ENCODE measurements at places on chromosomes 12 and 14. TPM values are rescaled to one million over a fixed set of nuclear protein-coding genes. Genes with fewer than 3 reads are reported as not detected.

DNA sequence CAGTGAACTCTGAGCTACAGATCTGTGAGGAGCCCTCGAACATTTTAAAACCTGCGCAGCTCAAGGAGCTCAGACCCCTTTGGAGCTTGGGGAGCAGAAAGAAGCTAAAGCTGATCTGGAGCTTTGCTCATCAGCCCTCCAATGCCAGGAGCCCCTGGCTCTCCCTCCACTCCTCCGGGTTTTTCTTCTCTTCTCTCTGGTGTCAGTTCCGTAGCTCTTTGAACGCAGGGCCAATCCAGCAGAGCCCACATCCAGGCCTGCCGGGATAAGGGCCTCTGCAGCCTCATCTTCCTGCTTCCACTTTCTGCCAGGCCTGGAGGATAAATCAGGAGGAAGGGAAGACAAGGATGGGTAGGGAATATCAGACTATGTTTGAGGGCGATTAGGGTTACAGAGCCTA lies 6.0 kb downstream of the HOXC4 start:
- no peak for DNase-seq

DNA sequence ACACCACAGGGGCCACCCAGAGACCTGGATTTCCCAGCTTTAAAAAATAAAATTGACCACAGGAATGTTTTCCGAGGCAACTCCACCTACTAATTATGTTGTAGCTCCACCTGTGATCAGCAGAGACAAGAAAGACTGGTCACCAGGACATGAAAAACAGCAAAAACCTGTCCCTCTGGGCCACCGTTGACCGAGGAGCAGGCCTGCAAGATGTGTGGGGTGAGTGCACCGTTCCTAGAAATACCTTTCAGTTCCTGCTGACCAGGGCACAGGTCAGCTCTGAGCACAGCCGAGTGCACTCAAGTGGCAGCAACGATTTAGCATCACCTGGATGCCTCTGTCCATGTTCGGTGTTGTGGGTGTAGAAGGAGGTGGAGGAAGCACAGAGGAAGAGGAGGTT lies 16.9 kb downstream of the FZD10 start:
- no peak for DNase-seq

DNA sequence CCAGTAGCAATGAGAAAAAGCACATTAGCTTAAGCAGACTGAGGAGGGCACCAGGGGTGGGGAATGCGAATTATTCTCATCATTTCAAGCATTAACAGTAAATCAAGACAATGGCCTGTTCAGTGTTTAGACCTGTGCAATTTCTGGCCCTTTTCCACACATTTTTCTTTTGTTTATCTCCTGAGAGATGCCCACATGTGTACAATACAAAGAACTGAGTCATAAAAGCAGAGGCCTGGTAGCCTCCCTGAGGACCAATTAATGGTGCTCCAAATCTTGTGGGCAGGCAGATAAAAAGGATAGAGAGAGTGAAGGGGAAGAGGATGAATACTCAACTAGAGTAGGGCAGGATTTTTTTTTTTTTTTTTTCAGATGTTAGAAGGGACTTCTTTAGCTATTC lies 480.8 kb downstream of the RERGL start:
- no peak for DNase-seq

DNA sequence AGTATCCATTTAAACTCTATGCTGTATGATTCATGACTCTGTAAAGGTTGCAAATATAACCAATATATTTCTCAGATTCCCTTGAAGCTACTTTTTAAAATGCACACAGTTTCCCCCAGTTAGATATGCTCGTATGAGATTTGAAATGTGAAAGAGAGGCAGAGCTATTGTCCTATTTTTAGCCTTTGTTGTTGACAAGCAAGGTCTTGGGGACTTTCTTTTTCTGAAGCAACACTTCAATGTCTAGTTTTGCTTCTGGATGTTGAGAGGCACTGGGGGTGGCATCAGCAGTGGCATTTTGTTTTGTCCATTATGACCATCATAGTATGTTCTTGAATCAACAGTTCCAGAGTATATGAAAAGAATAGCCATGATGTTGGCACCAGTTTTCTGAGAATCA lies 63.4 kb downstream of the ASCL1 start:
- no peak for DNase-seq

The RABGGTA gene
- total RNA-seq = 21.2 TPM

The SMCO2 gene
- total RNA-seq = not detected

The SRRM4 gene
- not detected for total RNA-seq

- DNase-seq = no peak
Observed at GRCh38 chr12:57875753-57876547, 29.4 kb upstream of the CTDSP2 start.

DNA sequence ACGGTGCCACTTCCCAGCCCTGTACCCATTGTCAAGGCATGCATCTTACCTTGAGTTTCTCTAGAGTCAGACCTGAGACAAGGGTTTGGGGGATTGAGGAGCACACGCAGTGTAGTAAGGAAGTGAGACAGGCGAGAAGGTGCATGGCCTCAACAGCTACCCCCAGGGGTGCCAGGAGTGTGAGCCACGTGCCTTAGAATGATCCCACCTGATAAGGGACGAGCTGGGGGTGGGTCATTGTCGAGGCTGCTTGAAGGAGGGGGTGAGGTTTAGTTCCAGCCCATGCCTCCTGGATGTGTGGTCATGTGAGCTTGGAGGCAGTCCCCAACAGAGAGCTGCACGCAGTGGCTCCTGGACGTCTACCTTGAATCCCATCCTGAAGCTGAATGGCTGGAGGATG lies 320.5 kb downstream of the VRK1 start:
- DNase-seq = no peak

- peak; percentile 34 for DNase-seq
Observed at GRCh38 chr14:32438517-32438916, 109.4 kb downstream of the AKAP6 start.

The LRCOL1 gene
- total RNA-seq = not detected

- DNase-seq = no peak
Observed at GRCh38 chr12:118064608-118065007, 3.6 kb upstream of the WSB2 start.

- no peak for DNase-seq
Observed at GRCh38 chr12:20716037-20716436, 20.9 kb downstream of the SLCO1C1 start.

The RD3L gene
- not detected for total RNA-seq

DNA sequence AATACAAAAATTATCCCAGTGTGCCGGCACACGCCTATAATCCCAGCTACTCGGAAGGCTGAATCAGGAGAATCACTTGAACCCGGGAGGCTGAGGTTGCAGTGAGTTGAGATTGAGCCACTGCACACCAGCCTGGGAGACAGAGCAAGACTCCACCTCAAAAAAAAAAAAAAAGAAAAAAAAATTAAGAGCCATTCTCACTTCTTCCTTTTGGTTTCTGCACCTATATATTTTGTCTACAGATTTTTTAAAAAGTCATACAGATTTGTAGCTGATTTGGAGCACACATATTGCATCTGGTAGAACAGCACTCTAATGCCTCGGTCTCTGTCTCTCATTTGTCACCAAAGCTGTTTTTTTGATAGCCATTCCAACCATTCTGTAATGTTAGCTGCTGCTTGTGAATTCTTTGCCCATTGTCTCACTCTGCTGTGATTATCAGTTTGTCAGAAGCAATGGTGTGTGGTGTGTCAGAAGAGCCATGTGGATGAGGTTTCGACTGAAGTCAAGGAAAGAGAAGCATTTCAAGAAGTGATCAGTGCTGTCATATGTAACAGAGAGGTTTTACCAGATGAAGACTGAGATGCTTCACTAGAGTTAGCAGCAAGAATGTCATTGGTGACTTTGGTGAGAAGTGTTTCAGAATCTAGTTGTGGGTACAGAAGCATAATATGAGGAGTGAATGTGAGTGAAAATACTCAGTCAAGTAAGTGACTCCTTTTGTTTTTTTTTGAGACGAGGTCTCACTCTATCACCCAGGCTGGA lies 8.7 kb upstream of the KTN1 start:
- no peak for DNase-seq

The PZP gene
- total RNA-seq = not detected

The INSM2 gene
- not detected for total RNA-seq

The TRPV4 gene
- 0.25 TPM for total RNA-seq

DNA sequence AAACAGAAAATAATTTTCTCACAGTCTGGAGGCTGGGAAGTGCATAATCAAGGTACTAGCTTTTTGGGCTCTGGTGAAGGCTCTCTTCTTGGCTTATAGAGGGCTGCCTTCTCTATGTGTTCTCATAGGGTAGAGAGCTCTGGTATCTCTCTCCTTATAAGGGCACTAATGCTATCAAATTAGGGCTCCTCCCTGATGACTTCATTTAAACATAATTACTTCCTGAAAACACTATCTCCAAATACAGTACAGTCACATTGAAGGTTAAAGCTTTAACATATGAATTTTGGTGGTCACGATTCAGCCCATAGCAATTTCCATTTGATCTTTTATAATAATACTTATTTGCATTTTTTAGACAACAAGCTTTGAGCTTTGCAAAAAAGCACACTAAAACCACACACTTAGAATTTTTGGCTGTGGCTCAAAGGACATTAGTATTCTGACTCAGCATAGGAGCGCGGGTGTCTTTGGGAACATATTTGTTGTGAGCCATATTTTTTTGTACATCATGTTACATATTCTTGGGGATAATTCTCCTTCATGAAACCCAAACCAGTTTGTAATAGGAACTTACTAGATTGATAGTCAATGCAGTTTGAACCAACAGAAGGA lies 808.1 kb upstream of the FBXO33 start:
- DNase-seq = no peak

The OXA1L gene
- 50.9 TPM for total RNA-seq

GRCh38 chr14:92677955-92678354 lies 70.5 kb downstream of the LGMN start:
- no peak for DNase-seq

DNA sequence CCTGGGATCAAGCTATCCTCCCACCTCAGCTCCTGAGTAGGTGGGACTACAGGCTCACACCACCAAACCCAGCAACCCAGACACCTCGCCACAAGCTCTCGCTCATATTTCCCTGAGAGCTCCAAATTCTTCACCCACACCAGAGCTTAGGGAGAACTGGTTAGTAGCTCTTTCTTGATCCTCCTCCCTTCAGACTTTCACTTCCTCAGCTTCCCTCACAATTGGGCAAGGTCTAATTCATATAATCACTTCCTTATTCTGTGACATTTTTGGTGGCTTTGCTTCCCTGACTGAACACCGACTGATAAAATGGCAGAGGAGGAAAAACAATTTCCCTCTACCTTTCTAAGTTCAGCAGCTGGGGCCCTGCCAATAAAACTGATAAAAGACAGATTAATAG lies 88.5 kb downstream of the GXYLT1 start:
- DNase-seq = no peak

DNA sequence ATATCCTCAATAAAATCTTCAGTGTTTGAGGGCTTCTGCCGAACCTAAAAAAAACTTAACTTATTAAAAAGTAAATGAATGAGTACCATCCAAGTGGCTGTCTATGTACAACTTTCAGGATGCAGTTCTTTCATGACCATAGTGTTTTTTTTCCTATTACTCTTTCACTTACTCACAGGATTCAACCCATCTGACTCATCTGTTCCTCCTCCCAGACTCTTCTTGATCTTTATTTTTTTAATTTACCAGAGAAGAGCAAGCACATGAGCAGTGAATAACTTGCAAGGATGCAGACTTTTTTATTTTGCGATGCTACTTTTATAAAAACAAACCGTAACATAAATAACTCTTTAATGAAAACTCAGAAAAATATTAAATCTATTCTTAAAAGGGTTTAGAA lies 24.5 kb downstream of the RECQL start:
- DNase-seq = peak; percentile 37

DNA sequence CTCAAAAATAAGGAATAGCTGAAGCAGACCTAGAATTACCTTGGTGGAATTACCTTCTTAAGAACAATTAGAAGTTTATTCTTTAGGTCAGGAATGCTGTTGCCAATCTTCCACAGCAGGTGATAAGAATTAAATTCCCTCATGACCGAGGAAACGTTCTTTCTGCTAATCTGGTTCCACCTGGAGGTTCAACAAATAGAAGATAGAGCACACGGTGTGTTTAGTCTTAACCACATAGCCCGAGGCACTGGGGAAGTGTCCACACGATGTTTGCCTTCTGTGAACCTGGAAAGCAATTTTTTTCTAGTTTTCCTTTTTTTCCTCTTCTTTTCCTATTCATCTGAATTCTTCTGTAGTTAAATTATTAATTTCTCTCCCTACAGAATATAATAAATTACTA lies 906.9 kb downstream of the NRXN3 start:
- DNase-seq = no peak

GRCh38 chr14:56224691-56225681 lies 106.8 kb downstream of the PELI2 start:
- DNase-seq = no peak

- DNase-seq = peak; percentile 74
Observed at GRCh38 chr12:120583478-120584030, 2.4 kb upstream of the POP5 start.

- no peak for DNase-seq
Observed at GRCh38 chr12:94123127-94123526, 25.2 kb upstream of the PLXNC1 start.

The KRT6C gene
- not detected for total RNA-seq

DNA sequence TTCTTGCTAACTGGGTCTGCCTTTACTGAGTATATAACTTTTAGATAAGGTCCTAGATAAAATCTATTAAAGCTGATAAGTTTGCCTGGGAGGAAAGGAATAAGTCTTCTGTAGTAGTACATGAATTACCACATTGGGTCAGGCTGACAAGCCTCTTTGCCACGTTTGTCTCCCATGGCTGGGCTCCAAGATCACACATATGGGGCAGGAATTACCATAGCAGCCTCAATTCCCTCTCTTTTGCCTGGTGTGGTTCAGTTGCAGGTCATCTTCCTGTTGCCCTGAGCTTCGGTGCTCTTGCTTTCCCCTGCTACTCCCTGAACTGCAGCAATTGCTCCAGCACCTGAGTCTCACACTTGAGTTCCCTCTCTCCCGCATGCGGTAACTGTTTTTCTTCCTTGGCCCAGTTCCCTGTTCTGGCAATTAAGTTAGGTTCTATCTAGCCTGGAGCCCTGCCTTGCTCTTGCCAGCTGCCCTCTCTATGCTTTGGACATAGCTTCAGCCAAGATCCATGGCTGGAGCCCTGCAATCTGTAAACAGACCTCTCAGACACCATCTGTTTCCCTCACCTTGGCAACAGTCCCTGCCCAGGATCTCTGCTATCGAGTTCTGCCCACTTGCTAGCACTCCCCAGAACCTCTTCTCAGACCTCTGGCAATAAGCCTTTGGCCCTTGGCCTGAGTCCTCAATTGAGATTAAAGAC lies 5.8 kb upstream of the GLT8D2 start:
- peak; percentile 84 for DNase-seq

DNA sequence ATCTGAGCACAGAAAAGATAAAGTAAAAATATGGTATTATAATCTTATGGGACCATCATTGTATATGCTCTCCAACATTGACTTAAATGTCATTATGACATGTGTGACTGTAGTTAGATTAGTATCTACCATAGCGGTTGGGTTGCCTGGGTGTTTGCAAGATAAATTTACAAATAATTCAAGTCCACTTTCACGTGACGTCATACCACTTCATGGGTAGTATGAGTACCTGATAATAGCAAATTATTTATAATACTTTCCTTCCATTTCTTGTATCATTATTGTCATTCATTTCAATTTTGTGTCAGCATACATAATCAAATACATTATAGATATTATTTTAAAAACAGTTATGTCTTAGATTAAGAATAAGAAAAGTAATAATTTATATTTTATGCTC lies 20.2 kb downstream of the SLCO1B1 start:
- no peak for DNase-seq

- peak; percentile 97 for DNase-seq
Observed at GRCh38 chr12:104793285-104793684, 164.8 kb downstream of the SLC41A2 start.

The APOF gene
- total RNA-seq = not detected

Measured in fibroblast of the aortic adventitia (primary cell).